T-helper 2 cell treated with Interferon-gamma antibody and Interleukin-4, amounts not matched to agents 5 μg/mL and 100 μg/mL, for 36 hours (primary cell): ENCODE measurements at places on chromosomes 1 and 21.

DNA sequence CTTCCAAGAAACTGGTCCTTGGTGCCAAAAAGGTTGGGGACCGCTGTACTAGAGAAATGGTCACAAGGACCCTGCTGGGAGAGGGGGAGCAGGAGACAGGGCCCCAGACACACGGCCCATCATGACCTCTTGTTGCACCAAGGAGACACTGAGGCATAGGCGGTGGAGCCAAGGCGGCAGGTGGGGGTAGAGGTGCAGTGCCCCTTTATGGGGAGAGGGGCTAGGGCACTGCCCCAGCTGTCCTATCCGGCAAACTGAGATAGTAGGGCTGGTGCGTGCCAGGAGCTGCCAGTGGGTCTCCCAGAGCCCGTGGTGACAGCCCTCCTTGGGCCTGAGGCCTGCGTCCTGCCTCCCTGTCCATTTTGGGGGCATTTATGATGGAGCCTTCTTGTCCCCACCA is 20.3 kb downstream of the TNNT2 start:
- DNase-seq = no peak

GRCh38 chr1:93710499-93711453 is 29.1 kb upstream of the BCAR3 start:
- no peak for DNase-seq

DNA sequence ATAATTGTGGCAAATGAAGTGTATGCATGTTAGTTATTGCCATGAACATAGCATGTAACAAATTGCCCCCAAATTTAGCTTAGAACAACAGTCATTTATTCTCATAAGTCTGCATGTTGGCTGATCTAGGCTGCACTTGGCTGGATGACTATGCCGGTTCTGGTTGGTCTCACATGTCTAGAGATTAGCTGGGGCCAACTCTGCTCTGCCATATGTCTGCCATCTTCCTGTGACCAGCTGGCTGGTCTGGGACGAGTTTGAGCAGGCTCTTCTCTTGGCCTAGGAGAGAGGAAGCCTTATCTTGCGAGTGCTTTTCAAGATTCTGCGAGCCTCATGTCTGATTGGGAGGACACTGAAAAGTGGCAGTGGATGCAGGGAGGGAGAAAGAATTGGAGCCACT is 198.3 kb upstream of the FAM78B start:
- no peak for DNase-seq

- no peak for DNase-seq
Observed at GRCh38 chr1:2966449-2967328, 54.6 kb upstream of the ACTRT2 start.

- no peak for DNase-seq
Observed at GRCh38 chr1:184583849-184584248, 170.8 kb downstream of the EDEM3 start.

GRCh38 chr1:228146417-228147150 is 3.1 kb upstream of the GJC2 start:
- DNase-seq = no peak

GRCh38 chr1:179809506-179810366 is 66.6 kb downstream of the FAM163A start:
- DNase-seq = peak; percentile 36

DNA sequence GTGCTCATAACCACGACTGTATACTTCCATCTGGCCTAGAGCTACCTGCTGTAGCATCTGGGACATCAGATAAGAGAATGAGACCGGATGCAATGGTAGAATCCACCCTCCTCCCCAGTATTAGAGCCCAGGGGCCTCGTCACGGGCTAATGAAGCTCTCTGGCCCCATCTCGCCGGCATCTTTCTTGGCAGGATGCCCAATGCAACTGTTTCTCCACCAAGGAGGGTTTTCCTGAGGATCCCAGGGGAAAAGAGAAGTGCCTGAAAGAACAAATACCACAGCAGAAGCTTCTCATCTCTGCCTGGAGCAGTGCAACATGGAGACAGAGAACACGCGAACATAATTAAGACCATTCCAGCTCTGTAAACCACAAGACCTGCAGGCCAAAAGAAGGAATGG is 80.0 kb downstream of the VWA5B1 start:
- DNase-seq = no peak

DNA sequence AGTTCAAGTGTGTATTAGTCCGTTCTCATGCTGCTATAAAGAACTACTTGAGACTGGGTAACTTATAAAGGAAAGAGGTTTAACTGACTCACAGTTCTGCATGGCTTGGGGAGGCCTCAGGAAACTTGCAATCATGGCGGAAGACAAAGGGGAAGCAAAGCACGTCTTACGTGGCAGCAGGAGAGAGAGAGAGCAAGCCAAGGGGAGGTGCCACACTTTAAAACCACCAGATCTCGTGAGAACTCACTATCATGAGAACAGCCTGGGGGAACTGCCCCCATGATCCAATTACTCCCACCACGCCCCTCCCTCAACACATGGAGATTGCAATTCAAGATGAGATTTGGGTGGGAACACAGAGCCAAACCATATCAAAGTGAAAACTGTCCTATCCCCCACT is 4.1 kb upstream of the MIS18A start:
- no peak for DNase-seq
